ENCODE measurements at places on chromosomes 6 and 20.

- DNase-seq = no peak
Measured at GRCh38 chr20:32333181-32333987, 24.7 kb upstream of the ASXL1 start.

GRCh38 chr6:48184648-48185047 is 73.7 kb upstream of the PTCHD4 start:
- DNase-seq = no peak

GRCh38 chr6:36984581-36985416 is 1.2 kb downstream of the MTCH1 start:
- peak; percentile 23 for DNase-seq

GRCh38 chr6:71502956-71503355 is 214.3 kb downstream of the OGFRL1 start:
- DNase-seq = no peak

DNA sequence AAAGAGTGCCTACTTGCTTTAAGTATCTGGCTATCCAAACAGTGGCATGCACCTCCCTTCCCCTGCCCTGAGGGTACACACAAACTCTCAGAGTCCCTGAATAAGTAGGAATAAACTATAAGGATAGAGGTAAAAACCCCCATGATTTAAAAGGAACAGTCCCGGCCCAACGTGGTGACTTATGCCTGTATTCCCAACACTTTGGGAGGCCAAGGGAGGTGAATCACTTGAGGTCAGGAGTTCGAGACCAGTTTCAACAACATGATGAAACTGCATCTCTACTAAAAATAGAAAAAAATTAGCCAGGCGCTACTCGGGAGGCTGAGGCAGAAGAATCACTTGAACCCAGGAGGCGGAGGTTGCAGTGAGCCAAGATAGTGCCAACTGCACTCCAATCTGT is 22.2 kb downstream of the SAMHD1 start:
- no peak for DNase-seq

DNA sequence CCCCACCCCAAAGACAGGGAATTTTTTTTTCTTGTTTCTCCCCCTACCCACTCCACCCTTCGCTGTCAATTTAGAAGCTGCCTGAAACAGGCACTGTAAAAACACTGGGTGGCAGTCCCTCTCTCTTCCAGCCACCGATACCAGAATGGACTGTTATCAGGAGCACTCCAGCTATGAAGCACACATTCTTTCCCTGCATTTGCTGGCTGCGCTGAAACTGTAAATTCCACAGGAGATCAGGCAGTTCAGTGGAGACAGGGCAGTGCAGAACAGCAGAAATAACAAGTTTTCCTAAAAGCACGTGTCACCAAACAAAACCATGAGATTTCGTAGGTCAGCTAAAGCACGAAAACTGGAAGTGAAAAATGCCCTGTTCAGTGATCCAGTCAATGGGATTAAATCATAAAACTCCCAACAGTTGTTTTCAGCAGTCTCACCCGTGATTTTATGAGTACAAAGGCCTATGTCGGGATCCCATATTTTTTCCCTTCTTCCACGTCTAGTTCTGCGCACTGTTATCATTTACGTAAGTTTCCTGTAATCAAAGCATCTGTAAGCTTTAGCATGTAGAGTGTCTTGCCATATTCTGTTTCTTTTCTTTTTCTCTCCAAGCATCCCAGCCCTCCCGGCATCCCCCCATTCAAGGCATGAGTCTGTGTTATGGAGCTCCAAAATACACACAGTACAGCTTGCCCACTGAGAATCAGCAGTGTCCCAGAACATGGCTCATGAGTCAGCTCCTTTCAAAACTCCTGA is 359.9 kb upstream of the EPHA7 start:
- DNase-seq = no peak

DNA sequence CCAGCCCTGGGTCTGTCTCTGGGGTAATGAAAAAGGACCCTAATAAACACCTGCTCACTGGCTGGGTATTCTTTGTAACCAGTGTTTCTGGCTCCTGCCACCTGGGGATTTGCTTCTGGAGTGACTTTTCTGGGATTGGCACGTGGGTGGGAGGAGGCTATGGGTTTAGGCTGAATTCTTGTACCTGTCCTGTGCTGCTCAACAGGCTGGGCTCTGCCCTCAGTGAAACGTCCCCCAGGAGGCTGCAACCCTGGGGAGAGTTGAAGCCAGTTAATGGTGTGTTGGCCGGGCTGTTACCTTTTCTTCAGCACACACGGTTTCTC is 6.8 kb downstream of the NPBWR2 start:
- no peak for DNase-seq

- no peak for DNase-seq
Measured at GRCh38 chr20:59403261-59403961, 103.0 kb downstream of the EDN3 start.

- no peak for DNase-seq
Measured at GRCh38 chr6:30074331-30075093, 1.1 kb downstream of the RNF39 start.

DNA sequence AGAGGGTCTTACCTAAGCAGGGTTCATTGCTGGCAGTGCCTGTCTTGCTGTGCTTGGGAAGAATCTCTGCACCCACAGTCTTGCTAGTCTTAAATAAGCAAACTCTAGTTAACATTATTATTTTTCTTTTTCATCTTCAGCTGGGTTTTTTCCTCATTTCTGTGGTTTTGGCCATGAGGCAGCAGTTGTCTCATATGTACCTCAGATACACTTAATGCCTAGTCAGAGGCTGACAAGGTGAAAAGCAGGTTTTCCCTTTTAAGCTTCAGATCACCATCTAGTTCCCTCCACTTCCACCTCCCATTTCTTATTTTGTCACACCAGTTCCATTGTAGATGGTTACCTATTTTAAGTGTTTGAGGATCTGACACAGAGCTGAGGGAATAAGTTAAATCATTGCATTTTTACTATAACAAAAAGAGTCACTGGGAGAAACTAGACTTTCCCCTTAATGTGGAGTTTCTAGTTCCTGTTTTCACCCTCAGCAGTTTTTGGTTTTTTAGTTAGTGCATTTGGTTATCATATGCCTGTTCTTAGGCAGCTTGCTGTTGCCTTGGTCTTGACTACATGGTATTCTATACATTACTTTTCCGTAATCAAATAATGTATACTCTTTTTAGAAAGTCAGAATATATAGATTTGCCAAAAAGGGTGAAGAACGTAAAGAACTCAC is 46.0 kb downstream of the AFDN start:
- no peak for DNase-seq

- DNase-seq = no peak
Measured at GRCh38 chr6:38649744-38650143, 10.0 kb upstream of the BTBD9 start.

DNA sequence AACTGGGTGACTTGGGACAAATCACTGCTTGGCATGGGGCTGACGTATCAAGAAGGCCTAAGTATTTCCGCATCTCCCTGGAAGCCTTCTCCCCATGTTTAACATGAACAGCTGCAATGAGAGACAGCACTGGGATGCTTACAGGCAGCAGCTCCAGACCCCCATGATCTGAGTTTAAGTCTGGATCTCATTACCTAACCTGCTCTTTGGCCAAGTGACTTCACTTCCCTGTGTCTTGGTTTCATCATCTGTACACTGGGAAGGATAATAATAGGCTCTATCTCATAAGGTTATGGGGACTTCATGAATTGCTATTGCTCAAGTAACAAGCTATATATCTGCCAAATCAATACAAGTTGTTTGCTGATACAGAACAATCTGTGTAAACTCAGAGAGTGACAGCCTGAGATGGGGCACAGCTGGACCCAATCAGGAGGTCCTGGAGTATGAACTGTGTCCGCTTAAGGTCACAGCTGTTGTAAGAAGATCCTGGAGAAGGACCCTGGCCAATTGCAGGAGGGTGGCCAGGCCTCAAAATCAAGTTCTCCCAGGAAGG is 56.0 kb downstream of the TGM2 start:
- DNase-seq = no peak

DNA sequence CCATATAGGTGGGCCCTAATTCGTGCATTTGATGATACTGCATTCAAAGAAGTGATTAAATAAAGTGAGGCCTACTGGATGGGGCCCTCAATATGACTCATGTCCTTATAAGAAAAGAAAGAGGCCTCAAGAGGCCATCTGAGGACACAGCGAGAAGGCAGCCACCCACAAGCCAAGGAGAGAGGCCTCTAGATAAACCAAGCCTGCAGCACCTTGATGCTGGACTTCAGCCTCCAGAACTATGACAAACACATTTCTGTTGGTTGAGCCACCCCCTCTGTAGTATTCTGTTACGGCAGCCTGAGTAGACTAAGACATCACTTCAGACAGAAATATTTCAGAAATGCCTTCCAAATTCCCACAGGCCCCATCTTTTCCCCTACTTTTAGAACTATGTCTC is 82.5 kb upstream of the PLEKHG1 start:
- no peak for DNase-seq

DNA sequence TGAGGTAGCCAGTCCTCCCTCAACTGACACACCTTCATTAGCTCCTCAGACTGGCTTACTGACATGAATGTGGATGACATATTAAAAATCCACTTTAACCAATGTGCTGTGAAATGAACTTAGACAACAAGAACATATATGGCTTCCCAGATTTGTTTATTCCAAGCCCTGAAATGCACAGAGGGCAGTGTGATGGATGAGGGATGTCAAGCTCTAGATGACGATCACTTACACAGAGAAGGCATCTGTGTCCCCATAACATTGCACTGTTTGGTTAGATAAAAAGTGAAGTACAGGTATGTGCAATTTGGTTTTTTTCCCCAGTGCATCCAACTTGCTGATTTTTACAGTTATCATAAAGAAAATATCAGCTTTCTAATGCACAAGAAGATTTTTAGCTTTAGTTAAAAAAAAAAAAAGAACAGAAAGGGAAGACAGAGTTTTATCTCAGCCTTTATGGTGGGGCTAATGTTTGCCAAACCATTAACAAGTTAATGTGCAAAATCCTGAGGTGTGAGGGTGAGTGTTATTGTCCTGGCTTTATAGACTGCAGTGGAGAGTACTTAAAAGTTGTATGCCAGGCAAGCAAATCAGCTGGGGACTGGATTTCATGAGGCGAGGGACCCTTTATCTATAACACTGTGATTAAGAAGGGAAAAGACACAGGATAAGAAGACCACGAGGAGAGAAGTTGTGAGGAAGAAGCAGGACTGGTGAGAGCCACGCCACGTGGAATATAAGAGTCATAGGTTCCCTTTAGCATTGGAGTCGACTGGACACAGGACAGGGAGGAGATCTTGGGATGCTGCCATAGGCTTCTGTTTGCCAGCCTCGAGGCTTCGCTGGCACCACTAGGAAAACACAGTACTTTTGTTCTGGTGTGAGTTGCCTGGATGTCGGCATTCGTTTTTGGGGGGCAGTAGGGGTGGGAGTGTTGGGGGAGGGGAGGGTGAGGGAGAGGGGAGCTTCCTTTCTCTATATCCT is 90.0 kb upstream of the BACH2 start:
- no peak for DNase-seq

DNA sequence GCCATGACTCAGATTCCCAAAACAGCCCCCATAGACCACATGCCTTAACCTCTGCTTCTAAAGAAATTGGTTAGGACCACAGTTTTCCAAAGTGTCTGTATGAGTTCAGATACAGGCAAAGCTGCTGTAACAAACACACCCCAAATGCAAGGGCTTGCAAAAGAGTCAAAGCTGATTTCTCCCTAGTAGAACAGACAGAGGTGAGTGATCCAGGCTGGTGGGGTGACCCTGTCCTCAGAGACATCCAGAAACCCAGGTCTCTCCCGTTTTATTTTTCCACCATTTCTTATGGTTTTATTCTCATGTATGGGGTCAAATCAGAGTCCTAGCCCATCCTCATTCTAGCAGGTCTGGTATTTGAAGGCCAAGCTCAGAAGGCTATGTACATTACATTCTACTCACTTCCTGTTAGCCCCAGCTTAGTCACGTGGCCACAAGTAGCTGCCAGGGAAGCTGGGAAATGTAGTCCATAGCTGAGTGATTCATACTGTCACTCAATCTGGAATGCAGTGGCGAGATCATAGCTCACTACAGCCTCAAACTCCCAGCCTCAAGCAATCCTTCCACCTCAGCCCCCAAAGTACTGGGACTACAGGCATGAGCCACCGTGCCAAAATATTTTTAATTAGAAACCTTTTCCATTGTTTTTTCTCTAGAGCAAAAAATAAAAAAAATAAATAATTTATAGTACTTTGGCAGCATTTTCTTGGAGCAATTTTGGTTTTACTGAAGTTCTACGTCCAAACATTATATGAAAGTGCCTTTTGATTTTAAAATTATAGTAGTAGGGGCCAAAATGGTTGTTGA is 175.2 kb downstream of the ZMYND8 start:
- no peak for DNase-seq

GRCh38 chr6:158481690-158482473 is 78.0 kb upstream of the TMEM181 start:
- DNase-seq = peak; percentile 39

DNA sequence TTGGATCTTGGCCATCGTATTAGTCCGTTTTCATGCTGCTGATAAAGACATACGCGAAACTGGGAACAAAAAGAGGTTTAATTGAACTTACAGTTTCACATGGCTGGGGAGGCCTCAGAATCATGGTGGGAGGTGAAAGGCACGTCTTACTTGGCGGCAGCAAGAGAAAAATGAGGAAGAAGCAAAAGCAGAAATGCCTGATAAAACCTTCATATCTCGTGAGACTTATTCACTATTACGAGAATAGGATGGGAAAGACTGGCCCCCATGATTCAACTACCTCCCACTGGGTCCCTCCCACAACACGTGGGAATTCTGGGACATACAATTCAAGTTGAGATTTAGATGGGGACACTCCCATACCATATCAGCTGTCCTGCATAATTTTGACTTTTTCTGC is 20.1 kb upstream of the REPS1 start:
- DNase-seq = no peak

DNA sequence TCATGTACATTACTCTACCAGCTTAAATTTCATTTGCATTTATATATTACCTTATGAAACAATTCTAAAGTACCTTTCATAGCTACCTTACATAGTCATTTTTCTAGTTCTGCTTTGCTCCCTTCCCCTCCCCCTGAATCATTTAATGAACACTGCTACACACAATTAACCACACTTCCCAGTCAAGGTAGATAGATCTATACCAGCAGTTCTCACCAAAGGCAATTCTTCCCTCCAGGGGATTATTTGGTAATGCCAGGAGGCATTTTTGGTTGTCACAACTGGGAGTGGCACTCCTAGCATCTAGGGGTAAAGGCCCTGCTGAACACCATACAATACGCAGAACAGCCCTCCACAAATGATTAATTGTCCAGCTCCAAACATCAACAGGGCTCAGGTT is 143.9 kb upstream of the SHLD1 start:
- no peak for DNase-seq

DNA sequence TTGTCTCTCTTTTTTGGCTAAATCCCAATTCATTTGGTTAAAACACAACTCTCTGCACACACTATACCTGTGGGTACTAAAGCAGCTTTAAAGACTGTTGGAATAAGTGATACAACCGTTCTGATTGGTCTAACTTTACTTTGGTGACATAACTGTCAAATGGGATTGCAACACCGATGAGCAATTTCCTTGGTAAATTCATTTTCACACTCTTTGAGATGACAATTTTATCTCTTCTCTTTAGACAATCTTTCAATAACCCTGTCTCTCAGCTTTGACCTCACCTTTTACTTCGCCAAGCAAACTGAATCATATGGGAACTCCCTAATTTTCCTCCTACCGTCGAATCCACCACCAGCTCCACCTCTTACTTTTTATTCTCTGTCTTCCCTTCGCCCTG is 60.8 kb downstream of the ECT2L start:
- DNase-seq = no peak

Data from AG09309 (cell line).